HTR-8/SVneo (cell line): ENCODE measurements at places on chromosomes 11 and 22.

- DNase-seq = no peak
Observed at GRCh38 chr22:29528144-29528543, 25.4 kb downstream of the THOC5 start.

- no peak for DNase-seq
Observed at GRCh38 chr22:29269731-29270474, 1.8 kb downstream of the EWSR1 start.

- DNase-seq = peak; percentile 36
Observed at GRCh38 chr11:61771985-61772455, 19.6 kb downstream of the MYRF start.

DNA sequence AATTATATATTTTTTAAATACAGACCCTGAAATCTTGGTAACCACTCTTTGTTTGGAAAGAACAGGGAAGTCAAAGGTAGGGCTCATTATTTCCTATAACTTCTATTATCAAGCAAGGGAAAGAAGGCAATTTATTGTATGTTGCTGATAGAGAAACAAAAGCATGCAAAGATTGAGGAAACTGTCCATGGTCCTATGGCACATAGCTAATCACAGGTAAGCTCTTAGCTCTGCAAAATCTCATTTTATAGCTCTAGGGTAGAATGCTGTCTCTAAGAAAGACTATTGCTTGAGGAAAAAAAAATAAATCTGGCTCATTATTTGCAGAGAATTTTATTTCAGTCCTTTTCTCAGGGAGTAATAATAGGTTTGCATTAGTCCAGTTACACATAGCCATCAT, 7.4 kb upstream of the GUCY1A2 start:
- DNase-seq = no peak

- DNase-seq = no peak
Observed at GRCh38 chr11:77403211-77403610, 70.7 kb downstream of the PAK1 start.
